ENCODE measurements at places on chromosomes 7 and 10.
A peak's percentile ranks its signal among the peaks of the same experiment; 100 is the strongest.

DNA sequence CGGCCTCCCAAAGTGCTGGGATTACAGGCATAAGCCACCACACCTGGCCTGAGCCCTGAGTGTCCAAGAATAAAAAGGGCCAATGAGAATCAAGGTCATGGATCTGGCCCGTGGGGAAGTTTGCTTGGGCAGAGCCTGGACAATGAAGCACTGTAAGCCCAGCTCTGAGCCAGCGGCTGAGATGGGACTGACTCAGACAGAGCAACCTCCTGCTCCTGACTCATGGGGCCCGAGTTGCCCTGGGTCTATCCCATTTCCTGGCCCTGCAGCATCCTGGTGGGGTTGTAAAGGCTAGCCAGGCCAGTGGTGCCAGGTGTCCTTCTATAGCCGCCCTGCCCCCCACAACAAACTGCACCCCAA is 5.2 kb upstream of the MYH16 start:
- no peak for DNase-seq

GRCh38 chr7:133303372-133303771 is 50.5 kb downstream of the EXOC4 start:
- no peak for DNase-seq

DNA sequence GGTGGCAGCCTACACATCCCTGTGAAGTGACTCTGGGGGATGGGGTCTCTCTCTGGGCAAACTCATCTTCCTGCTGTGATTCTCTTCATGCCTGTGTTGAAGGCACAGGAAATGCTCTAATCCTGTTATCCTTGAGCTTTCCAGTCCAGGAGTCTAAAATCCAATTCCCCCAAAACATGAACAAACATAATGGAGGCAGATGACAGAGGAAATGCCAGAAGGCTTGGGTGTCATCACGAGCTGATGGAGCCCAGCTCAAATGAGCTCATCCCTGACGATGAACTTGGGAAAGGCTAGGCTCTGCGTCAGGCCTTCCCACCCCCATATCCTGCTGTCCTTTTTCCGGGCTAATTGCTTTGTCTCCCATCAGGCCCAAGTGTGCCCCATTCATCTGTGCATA is 165.9 kb upstream of the PODXL start:
- DNase-seq: no peak

- DNase-seq: no peak
Measured at GRCh38 chr7:91293840-91294239, 29.6 kb downstream of the FZD1 start.

GRCh38 chr10:103616705-103617601 is 123.4 kb downstream of the NEURL1 start:
- no peak for DNase-seq

- DNase-seq: no peak
Measured at GRCh38 chr10:94440096-94440495, 37.8 kb downstream of the TBC1D12 start.

DNA sequence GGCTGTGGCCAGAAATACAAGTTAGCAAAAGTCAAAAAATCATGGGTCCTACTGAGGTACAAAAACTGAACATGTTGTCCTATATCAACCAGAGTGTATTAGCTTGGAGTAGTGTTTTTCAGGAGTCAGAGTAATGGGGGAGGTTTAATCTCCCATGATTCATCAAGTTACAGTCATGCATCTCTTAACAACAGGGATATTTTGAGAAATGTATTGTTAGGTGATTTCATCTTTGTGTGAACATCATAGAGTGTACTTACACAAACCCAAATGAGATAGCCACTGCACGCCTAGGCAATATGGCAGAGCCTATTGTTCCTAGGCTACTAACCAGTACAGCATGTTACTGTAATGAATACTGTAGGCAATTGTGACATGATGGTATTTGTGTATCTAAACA is 14.9 kb upstream of the TES start:
- no peak for DNase-seq

GRCh38 chr7:16989811-16990413 is 108.1 kb upstream of the AGR3 start:
- DNase-seq: no peak

- DNase-seq: no peak
Measured at GRCh38 chr7:152178405-152179058, 153.1 kb downstream of the GALNT11 start.

DNA sequence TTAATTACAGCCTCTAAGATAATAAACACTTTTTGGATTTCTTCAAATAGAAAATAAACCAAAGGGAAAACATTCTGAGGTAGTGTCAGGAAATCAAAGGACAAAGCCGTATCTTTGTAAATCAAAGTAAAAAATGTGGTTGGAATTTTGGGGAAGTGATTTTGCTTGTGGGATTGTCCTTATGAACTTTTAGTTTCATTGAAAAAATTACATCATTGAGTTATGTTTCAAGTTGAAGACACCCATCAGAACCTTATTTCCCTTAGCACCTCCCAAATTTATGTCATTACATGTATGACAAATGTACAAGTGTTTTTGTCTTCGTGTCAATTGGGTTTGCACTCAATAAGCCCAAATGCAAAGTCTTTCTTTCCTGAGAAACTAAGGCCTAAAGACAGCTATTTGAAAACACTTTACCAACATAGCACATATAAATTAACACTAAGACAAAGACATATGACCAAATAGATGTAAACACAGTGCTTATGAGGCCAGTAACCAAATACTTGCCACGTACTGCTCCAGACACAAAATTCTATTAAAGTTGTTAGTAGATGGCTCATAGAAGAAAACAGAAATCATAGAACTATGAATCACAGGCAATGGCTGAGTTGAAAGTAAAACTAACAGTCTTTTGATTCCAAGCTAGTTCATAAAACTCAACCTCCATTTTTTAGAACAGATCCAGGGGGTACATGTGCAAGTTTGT is 26.9 kb upstream of the LAMB4 start:
- DNase-seq: no peak

- peak; percentile 51 for DNase-seq
Measured at GRCh38 chr10:116742367-116743265, at the start of gene HSPA12A. HSPA12A (minus strand) TSS chr10:116742566; CDS start chr10:116742469, 97 bp downstream.

- no peak for DNase-seq
Measured at GRCh38 chr10:86957471-86958115, at the start of gene MMRN2. MMRN2 (minus strand) TSS chr10:86957615; CDS start chr10:86957541, 74 bp downstream.

All from T-helper 17 cell (primary cell).